Purkinje cell (primary cell): ENCODE measurements at places on chromosomes 13 and 19. TPM values are rescaled to one million over a fixed set of nuclear protein-coding genes. Genes with fewer than 3 reads are reported as not detected.

Gene TMEM145
- 7.7 and 7.8 TPM in 2 replicates for polyA plus RNA-seq

Gene PRSS57
- polyA plus RNA-seq: not detected in 2 replicates

Gene RFXAP
- 7.5 and 14.3 TPM in 2 replicates for polyA plus RNA-seq

Gene GAPDHS
- polyA plus RNA-seq: not detected in 2 replicates

Gene ANGPTL4
- polyA plus RNA-seq: 1.8 TPM in 1 of 2 replicates, not detected in the other

Gene URAD
- not detected in 2 replicates for polyA plus RNA-seq

Gene CYP4F11
- polyA plus RNA-seq: 0.89 and 1.3 TPM in 2 replicates

Gene ZGLP1
- polyA plus RNA-seq: not detected in 2 replicates

Gene ZNF626
- 15.2 and 46.7 TPM in 2 replicates for polyA plus RNA-seq

Gene KASH5
- not detected in 2 replicates for polyA plus RNA-seq

Gene CTU1
- not detected in 2 replicates for polyA plus RNA-seq

Gene WDR87
- not detected in 2 replicates for polyA plus RNA-seq

Gene ZNF556
- polyA plus RNA-seq: 0.20 TPM in 1 of 2 replicates, not detected in the other

Gene NPAS1
- not detected in 2 replicates for polyA plus RNA-seq

Gene ZNF552
- polyA plus RNA-seq: 2.5 and 2.6 TPM in 2 replicates

Gene RFPL4A
- polyA plus RNA-seq: not detected in 2 replicates

Gene ZNF575
- 1.5 and 2.5 TPM in 2 replicates for polyA plus RNA-seq

Gene FPR3
- not detected in 2 replicates for polyA plus RNA-seq

Gene NEK5
- 0.55 and 1.3 TPM in 2 replicates for polyA plus RNA-seq
